ENCODE measurements at places on chromosomes 6 and 20. TPM values are rescaled to one million over a fixed set of nuclear protein-coding genes. Genes with fewer than 3 reads are reported as not detected.

The CCN6 gene
- not detected for total RNA-seq

The DUSP15 gene
- total RNA-seq = 0.23 TPM

The PRRT1 gene
- 0.12 TPM for total RNA-seq

The BCAS1 gene
- not detected for total RNA-seq

The AGER gene
- total RNA-seq = 0.15 TPM

The GPX5 gene
- total RNA-seq = not detected

The HSPA1L gene
- total RNA-seq = 0.98 TPM

The CALHM5 gene
- total RNA-seq = 10.1 TPM

The RPP40 gene
- 7.7 TPM for total RNA-seq

The ACSS1 gene
- total RNA-seq = 14.0 TPM

The SLC35F1 gene
- not detected for total RNA-seq

The CPXM1 gene
- total RNA-seq = 32.2 TPM

The WFDC10B gene
- not detected for total RNA-seq

The FRS3 gene
- 1.1 TPM for total RNA-seq

The CRYBG1 gene
- 3.7 TPM for total RNA-seq

The CSNK2A1 gene
- total RNA-seq = 70.4 TPM

The GSTA4 gene
- total RNA-seq = 25.3 TPM

The PSORS1C1 gene
- total RNA-seq = 1.2 TPM

The MRAP2 gene
- 6.3 TPM for total RNA-seq

The RBBP8NL gene
- total RNA-seq = not detected

The VPS52 gene
- 30.5 TPM for total RNA-seq

The NRSN1 gene
- not detected for total RNA-seq

The DAAM2 gene
- 19.3 TPM for total RNA-seq

The PEX3 gene
- total RNA-seq = 24.8 TPM

The LBP gene
- 0.59 TPM for total RNA-seq

The F13A1 gene
- total RNA-seq = not detected

The HDGFL1 gene
- not detected for total RNA-seq

The LY6G6F gene
- not detected for total RNA-seq

The ZNF391 gene
- total RNA-seq = 0.45 TPM

The ADA gene
- 31.5 TPM for total RNA-seq

The PRR18 gene
- not detected for total RNA-seq

The ZNF341 gene
- total RNA-seq = 1.1 TPM

The SNRPB2 gene
- 31.8 TPM for total RNA-seq

The JAG1 gene
- total RNA-seq = 126 TPM

The L3MBTL1 gene
- total RNA-seq = 4.4 TPM

Data from smooth muscle cell of the coronary artery (primary cell).